ENCODE measurements at places on chromosomes 1 and 21. TPM values are rescaled to one million over a fixed set of nuclear protein-coding genes. Genes with fewer than 3 reads are reported as not detected.

GRCh38 chr1:159040206-159040605, 30.5 kb downstream of the IFI16 start:
- DNase-seq: no peak

- DNase-seq: no peak
Observed at GRCh38 chr1:56120021-56120420, 459.3 kb downstream of the PLPP3 start.

Gene THEM5
- total RNA-seq: not detected

GRCh38 chr1:49971088-49971487, 52.7 kb downstream of the AGBL4 start:
- no peak for DNase-seq

GRCh38 chr1:168164771-168165170, 14.0 kb upstream of the TIPRL start:
- no peak for DNase-seq

- peak; percentile 25 for DNase-seq
Observed at GRCh38 chr21:17491716-17492414, 21.0 kb upstream of the CXADR start.

GRCh38 chr1:234771642-234772344, 161.8 kb upstream of the IRF2BP2 start:
- DNase-seq: no peak

Gene SPATA45
- total RNA-seq: not detected

DNA sequence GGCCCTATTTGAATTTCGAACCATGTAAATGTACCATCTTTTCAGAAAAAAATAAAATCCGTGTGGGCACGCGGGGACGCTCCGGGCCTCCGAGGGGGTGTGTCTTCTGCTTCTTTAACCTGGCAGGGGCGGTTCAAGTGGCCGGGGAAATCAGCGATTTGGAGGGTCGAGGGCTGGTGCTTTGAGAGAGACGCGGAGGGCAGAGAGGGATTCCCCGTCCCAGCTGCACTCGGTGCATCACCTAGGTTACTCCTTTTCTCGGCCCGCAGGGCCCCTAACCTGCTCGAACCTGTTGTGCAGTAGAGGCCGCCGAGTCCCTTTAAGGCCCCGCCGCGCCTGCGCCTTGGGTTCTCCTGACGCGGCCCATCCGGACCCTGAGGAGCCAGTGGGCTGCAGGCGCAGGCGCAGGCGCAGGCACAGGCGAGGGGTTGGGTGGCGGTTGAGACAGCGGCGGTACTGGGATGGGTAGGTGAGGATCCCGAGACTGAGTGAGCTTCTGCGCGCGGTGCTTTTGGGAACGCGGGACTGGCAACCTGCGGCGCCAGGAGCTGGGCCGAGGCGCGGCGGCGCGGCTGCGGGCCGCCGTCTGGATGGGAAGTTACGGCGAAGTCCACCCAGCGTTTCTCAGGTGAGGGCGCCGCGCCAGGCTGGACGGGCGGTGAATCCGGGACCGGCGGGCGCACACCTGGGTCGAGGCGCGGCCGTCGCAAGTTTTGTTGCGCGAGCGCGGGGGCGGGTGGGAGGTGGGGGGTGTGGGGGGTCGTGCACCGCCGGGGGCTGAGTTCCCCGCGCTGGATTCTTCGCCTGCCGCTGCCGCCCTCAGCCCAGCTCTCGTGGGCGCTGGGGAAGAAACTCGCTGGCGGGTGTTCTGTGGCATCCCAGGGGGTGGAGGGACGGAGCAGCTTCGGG, at the start of gene NBPF3:
Gene NBPF3, plus strand, starts transcription at position 417 of the 909 bp plus-strand sequence. CDS start 4,950 bp downstream, outside the sequence.
- peak; percentile 96 for DNase-seq

DNA sequence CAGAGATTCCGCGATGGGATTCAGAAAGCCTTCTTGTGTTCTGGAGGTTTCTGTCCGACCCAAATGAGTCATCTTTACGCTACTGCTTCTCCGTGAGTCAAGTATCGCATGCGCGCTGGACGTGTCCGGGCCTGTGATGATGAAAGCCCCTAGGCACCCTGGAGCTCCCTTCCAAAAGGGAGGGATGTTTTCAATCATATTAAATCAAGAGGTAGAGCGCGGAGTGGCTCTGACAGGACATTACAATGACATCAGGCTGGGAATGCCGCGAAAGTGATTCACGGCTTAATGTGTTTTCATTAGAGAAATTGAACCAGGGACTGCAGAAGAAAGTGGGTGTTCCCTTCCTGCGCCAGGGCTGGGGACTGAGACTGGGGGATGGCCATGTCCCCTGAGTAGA, 48.5 kb downstream of the AJAP1 start:
- DNase-seq: no peak

DNA sequence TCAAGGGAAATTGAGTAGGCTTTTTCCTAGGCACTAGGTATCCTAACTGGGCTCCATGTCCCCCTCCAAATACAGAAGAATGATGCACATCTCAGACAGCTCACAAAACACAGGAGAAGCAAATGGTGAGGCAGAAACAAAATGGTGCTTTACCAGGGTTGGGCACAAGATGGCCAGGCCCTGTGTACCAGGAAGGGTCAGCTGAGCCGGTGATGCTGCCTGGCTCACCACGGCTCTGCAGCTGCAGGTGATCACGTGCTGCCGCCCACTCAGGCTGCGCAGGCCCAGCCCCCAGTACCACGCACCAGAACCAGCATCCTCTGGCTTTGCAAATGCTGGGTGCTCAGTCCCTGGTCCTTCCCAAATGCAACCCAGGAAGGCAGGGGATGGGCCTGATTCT, 993 bp upstream of the DSCAM start:
- DNase-seq: no peak

DNA sequence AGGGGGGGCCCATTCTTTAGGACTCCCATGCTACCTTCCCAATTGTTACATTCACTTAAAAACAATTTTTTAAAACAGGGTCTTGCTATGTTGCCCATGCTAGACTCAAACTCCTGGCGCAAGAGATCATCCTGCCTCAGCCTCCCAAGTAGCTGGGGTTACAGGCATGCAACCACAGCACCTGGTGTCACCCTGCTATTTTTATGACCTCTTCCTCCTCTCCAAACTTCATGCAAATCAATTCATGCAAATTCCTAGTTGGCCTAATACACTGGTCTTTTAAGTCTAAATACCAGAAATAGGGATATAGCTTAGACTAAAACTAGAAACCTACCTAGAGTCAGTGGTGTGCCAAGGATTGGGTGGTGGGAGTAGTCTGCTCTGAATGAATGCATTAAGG, 30.1 kb downstream of the CDKN2C start:
- DNase-seq: no peak

- DNase-seq: no peak
Observed at GRCh38 chr1:30329802-30330557, 393.4 kb downstream of the MATN1 start.

GRCh38 chr1:168243636-168244212, 17.9 kb downstream of the SFT2D2 start:
- no peak for DNase-seq

- DNase-seq: no peak
Observed at GRCh38 chr21:39575775-39576174, 37.0 kb upstream of the B3GALT5 start.

Gene S100A11
- total RNA-seq: 264 TPM

Gene KRTAP19-1
- total RNA-seq: not detected

Gene GCSAML
- 0.09 TPM for total RNA-seq

Data from activated CD4-positive, alpha-beta T cell treated with anti-CD3 and anti-CD28 coated beads for 36 hours (primary cell).